ENCODE measurements at places on chromosomes 2 and 18.
A peak's percentile ranks its signal among the peaks of the same experiment; 100 is the strongest.

DNA sequence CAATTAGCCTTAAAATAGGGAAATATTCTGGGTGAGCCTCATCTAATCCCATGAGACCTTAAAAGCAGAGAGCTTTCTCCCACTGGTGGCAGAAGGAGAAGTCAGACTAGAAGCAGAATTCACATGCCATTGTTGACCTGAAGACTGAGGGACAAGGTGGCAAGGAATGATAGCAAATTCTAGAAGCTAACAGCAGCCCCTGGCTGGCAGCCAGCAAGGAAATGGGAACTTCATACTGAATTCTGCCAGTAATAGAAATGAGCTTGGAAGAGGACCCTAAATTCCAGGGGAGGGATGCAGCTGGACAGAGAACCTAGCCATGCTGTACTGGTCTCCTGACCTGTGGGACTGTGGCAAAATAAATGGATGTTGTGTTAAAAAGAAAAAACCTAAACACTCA lies 19.5 kb downstream of the B3GNT7 start:
- no peak for DNase-seq

DNA sequence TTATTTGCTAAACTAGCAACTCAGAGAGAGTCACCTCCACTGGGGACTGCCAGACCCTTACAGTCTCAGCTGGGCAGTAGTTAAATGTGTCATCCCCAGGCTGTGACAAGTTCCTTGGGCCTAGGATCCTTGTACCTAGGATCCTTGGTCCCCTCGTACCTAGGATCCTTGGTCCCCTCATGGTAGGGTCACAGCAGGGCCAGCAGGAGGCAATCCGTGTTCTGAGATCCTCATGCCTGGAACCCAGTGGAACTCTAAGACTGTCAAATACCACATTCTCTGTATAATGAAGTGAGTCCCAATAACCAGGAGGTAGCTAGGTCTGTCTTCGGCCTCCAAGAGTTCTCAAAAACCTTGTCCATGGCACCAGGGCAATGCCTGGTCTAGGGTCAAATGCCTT lies 60.8 kb downstream of the LYPD6B start:
- no peak for DNase-seq

- DNase-seq: no peak
Observed at GRCh38 chr18:36643061-36643460, 185.7 kb downstream of the TPGS2 start.

DNA sequence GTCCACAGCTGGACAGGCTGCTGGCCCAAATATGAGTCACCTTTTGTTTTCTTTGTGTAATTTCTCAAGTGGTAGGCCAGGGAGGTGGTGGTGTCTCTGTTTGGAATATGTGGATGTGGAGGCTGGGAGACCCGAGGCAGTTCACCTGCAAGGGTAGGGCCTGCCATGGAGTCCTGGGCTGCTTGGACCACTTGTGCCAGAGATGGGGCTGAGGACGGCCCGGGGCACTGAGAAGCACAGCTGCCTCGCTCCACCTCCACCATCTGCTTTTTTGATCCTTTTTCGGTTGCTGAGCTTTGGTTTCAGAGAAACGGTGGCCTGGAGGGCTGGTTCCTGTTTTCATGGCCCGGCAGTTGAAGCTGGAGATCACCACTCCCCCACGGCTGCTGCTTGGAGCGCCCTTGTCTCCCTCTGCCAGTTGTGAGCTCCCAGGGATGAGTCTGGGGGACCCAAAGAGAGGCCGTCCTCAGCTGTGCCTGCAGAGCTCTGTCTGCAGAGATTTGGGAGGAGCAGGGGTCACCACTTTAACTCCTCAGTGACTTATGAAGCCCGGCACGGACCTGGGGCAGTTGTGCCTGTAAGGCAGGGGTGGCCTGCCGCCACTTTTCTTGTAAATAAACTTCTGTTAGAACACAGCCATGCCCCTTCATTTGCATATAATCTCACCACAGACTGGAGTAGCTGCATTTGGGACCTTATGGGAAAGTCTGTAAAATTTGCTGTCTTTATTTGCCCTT lies 67.6 kb upstream of the MCFD2 start:
- DNase-seq: no peak

DNA sequence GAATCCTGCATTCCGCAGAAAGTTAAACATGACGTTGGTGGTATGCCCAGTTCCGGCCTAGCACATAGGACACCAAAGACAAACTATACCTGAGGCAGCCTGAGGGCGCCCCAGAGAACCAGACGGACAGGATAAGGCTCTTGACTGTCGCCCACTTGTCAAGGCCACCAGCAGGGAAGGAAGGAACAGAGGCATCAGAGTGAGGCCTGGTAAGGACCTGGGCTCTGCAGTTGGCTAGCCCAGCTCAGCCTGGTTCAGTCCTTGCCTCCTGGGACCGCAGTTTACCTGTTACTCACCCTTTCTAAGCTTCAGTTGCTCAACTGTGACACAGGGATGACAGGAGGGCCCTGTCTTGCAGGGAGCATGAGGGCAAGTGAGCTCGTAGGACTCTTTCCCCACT lies 82.1 kb downstream of the ACTR2 start:
- DNase-seq: no peak

DNA sequence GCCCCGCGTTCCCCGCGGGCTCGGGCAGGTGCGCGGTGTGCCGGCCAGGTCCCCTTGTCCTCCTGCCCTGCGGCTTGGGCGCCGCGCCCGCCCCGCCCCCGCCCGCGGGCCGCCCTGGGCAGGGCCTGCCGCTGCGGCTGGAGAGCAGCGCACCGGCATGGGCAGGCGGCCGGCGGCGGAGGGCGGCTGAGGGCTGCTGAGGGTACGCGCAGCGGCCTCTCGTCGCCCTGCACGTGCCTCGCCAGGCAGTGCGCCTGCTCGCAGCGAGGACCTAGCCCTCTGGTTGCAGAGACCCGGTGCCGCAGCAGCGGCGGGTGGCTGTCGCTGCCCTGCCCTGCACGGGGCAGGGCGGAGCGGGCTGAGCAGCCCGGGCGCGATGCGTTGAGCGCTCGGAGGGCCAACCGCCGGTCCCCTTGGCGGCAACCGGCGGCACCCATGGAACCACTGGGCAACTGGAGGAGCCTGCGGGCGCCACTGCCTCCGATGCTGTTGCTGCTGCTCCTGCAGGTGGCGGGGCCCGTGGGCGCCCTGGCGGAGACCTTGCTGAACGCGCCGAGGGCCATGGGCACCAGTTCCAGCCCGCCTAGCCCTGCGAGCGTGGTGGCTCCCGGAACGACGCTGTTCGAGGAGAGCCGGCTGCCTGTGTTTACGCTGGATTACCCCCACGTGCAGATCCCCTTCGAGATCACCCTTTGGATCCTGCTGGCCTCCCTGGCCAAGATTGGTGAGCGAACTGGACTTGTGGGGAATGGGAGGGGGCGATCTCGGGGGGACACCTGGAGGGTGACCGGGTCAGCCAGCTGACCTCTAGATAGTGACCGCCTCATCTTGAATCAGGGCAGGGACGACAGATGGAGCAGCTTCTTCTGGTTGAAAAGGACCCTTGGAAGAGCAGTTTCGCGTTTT lies at the start of gene SLC9A2:
TSS of gene SLC9A2 (plus strand) at position 140 of the 906 bp plus-strand sequence. CDS start at position 436, 296 bp downstream.
- DNase-seq: peak; percentile 85

- no peak for DNase-seq
Observed at GRCh38 chr2:1360557-1361250, 52.6 kb upstream of the TPO start.

DNA sequence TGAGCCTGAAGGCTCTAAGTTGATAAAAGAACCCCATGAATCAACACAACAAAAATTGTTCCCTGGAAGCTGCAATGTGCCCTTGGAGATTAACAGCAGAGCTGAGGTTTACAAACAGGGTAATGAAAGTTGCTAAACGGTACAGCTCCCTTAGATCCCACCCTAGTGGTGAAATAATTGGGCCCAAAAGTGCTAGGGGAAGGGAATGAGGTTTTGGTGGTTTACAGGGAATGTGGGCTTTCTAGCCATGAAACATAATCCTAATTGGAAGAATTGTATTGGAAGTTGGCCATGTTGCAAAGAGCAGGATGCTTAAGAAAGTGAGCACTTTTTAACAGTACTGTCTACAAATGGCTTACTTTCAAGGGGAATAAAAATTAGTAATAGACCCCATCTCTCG lies 180.2 kb upstream of the SMIM21 start:
- no peak for DNase-seq

DNA sequence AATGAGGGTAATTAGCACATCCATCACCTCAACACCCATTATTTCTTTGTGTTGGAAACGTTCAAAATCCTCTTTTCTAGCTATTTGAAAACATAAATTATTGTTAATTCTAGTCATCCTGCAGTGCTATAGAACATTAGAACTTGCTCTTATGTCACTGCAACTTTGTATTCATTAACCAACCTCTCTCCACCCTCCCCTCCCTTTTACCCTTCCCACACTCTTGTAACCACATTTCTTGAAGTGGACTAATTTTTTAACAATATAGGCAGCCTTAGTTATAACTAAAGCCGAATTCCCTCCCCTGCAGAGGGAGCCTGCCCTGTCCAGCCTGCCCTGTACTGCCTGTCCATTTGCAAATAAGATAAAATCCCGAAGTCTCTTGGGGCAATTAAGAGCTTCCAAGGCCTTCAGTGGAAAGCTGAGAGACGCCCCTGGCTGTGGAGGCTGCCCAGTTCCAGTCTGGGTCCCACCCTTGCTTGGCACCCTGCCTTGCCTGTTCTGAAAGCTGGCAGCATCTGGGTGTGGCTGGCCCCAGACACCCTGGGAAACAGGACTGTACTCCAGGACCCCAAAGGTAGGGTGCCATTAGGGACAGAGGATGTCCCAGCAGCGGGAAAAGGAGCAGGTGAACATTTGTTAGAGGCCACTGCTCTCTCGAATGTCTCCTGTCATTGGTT lies 65.1 kb downstream of the MEX3C start:
- no peak for DNase-seq

GRCh38 chr18:23316316-23316715 lies 136.8 kb upstream of the RIOK3 start:
- no peak for DNase-seq

DNA sequence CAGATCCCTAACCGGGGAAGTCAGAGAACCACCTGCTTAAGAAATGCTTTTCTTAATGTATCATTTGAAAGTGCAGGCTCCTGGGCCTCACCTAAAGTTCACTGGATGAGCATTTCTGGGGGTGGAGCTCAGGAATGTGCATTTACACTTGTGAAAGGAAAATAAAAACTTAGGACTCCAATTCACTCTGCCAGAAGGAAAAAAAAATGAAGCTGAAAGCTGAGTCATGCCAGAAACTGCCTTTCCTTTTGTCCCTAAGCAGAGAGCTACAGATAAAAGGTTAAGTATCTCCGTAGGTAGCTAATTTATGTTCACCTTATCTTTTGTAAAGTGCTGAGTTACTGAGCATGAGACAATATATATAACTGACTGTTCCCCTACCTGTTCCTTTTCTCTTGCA lies 229.5 kb upstream of the MEX3C start:
- DNase-seq: no peak

DNA sequence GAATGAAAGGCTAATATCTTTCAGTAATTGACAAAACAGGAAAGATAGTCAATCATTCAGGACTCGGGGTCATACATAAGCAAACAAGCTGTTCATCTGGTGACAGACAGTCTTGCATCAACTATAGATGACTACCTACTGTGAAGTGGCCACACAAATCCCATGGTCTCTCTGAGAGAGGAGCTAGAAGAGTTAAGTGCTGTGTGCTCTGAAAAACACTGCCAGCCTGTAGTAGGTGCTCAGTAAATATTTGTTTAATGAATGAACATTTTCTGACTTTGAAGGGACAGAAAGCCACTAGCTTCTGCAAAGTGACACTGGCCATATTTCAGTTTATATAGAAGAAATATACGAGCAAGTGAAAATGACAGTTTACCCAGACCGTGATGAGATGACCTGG lies 184.0 kb upstream of the CHAC2 start:
- no peak for DNase-seq

- no peak for DNase-seq
Observed at GRCh38 chr18:76679259-76679658, 143.1 kb upstream of the ZNF236 start.

- DNase-seq: no peak
Observed at GRCh38 chr18:11864471-11864870, 13.3 kb downstream of the CHMP1B start.

DNA sequence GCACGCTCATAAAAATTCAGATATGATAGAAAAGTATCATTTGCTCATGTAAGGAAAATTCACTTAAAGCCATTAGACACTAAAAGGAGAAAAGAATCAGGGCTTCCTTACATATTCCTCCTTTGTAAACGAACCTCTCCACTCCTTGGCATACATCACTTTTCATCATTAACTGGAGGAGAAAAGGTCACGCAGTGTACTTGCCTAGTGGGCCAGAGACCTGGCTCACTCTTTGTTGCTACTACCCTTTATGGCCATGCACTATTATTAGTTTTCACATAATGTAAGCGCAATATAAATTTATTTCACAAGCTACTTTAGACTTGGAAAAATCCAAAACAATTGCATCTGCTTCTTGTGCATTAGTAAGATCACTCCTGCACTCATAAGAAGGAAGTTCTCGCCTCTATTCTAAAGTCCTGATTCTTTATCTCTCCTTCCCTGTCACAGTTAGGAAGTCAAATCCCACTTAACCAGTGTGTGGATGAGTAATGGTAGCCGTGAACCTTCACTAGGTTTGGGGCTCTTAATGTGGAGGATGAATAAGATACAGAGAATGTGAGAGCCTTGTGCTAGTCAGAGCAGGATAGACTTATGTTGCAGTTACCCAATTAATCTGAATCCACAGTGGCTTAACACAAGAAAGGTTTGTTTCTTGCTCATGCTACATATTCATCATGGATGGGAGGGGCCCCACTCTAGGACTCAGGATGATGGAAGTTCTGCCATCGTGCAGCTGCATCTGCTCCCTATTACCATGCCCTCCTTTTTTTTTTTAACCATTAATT lies 115.0 kb upstream of the GLS start:
- DNase-seq: no peak

DNA sequence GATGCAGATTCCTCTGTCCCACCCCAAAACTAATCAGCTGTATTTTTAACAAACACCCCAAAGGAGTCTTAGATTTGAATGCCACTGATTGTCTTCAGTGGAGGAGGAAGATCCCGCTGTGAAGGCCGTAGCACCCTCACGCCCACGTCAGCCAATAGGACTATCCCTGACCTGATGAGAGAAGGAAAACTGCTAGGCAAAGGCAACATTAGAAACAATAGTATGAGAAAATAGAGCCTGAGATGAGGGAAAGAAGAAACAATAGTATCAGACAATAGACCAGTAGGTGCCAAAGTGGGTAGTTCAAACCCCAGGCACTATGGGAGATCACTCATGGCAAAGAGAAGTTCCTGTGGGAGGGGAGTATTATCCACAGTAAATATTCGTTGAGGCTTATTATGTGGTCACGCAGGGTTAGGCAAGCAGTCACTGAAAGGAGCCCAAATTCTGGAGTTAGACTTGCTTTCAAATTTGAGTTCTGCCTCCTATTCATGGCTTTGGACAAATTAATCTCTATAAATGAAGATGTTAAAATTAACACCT lies 2.8 kb downstream of the PCBP1 start:
- DNase-seq: peak; percentile 28

Measured in chondrocyte (in vitro differentiated cells).